CD4-positive, alpha-beta memory T cell (primary cell): ENCODE measurements at places on chromosomes 5 and 9. TPM values are rescaled to one million over a fixed set of nuclear protein-coding genes. Genes with fewer than 3 reads are reported as not detected.

GRCh38 chr5:639584-640213, 27.6 kb downstream of the CEP72 start:
- no peak for DNase-seq

DNA sequence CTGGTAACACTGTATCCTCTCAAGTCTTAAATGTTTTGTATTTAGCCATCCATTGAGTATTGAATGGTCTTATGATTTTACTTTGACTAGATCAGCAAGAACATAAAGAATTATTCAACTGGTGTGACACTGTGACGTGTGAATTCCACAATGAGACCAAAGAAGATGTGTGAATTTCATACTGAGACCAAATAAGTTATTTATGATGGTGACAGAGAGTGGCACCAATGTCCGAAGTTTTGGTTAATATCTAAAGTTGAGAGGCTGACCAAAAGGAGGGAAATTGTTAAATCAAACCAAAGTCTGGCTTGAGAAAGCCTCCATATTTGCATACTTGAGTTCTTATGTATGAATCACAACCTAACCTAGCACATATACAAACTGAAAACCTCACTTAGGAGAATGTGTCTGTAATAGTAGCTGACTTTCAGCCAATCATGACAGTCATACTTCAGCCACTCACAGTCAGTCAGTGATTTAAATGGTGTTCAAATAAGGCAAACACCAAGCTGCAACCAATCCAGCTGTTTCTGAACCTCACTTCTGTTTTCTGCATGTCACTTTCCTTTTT, 31.5 kb upstream of the FAM170A start:
- no peak for DNase-seq

GRCh38 chr5:135467871-135468485, 15.8 kb upstream of the TIFAB start:
- DNase-seq, result no peak

DNA sequence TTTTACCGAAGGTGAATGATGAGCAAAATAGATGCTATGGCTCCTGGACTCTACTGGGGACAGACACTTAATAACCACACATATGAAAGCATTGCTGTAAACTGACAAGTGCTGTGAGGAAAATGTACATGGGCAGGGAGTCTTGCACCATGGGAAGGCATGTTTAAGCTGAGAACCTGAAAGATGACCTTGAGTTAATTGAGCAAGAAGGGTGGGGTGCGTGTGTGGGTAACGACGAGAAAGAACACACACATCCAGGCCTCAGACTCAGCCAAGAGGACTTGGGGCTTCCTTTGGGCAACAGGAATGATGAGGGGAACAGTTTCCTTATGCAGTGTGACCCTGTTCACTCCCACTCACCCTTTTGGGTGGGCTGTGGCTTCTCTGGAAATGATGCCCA, 73.1 kb downstream of the HSPA4 start:
- DNase-seq, result no peak

DNA sequence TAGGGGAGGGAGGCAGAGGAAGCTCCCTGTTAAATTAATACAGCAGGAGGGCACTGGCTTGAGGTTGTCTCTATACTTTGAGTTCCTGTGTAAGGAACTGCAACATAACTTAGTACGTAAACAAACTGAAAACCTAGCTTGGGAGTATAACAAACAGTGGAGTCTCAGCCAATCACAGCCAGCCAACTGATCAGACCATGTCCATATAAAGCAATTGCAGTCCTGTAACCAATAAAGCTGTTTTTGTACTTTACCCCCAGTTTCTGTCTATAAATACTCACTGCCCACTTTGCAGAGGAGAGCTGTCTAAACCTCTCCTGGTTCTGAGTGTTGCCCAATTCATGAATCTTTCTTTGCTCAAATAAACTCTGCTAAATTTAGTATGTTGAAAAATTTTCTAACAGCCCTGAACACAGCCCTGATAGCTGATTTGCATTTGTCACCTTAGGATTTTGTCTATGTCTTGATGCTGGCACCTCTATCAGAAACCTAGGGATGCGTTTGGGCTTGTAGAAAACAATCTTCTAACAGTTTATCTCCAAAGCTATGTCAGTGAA, 39.9 kb downstream of the GDNF start:
- DNase-seq, result no peak

- DNase-seq, result no peak
Observed at GRCh38 chr9:125990793-125991220, 243.6 kb downstream of the PBX3 start.

PCDHA1 gene
- not detected for polyA plus RNA-seq

SLCO6A1 gene
- not detected for polyA plus RNA-seq
